ENCODE measurements at places on chromosomes 4 and X. TPM values are rescaled to one million over a fixed set of nuclear protein-coding genes. Genes with fewer than 3 reads are reported as not detected.

DNA sequence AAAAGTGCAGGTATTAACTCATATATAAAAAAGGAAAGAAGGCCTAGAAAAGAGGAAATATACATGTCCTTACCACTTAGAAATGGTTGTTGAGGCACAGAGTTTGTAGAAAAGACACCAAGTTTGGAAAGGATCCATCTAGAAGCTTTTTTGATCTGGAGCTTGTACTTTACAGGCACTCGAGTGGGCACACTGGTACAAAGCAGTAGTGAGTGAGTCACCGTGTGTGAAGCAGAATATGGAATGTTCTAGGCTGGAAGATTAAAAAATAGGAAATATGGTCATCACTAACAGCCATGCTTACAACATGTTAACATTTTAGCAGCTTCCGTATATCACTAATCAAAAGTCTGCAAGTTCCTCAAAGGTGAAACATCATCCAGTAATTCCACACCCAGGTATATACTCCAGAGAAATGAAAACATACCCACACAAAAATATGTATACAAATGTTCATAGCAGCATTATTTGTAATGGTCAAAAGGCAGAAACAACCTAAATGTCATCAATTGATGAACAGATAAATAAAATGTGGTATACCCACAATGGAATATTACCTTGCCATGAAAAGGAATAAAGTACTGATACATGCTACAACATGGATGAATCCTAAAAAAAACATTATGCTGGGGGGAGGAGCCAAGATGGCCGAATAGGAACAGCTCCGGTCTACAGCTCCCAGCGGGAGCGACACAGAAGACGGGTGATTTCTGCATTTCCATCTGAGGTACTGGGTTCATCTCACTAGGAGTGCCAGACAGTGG is 69.5 kb downstream of the FRYL start:
- DNase-seq = no peak
- H3K36me3 ChIP-seq = no peaks in the 10 kb centered on the region
- H3K27me3 ChIP-seq = no peaks in the 10 kb centered on the region
- no peak overlapping the region for H3K4me3 ChIP-seq
- no peaks in the 10 kb centered on the region for H3K4me1 ChIP-seq
- H3K27ac ChIP-seq = no peak overlapping the region

Gene ATP1B4
- not detected for total RNA-seq

DNA sequence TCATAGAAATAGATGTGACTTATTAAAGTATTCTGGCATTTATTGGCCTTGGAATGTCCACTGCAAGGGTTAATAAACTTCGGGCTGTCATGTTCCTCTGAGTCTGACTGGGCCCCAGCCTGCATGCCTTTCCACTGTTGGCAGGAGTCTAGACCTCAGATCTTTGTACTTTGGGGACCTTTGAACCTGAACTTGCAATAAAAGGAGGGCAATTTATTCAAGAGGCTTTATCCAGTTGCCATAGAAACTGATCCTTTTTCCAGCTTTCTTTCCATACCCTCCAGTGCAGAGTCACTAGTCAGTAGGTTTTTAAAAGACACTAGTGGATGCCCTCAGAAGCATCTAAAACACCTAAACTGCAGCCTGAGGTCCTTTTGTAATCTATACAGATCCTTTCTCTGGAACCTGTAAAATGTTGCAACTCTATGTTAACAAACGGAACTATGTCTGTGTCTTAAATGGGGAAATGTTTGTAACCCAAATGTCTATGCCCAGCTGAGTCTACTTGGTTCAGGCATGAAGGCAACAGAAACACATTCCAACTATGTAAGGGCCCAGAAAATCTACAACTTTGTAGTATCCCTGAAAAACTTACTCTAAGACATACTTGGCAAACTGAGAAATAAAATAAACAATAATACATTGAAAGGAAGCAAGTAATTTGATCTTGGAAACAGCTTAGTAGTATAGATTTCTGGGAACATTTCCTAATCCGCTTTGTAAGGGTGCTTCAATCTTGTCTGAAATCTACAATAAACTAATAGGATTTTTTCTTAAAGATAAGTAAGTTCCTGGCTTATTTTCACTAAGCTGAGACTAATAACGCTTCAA is 41.5 kb downstream of the SOWAHB start:
- peak overlapping the region; percentile 78 for H3K27ac ChIP-seq
- peaks cover 30% of the 10 kb centered on the region for H3K4me1 ChIP-seq
- no peaks in the 10 kb centered on the region for H3K27me3 ChIP-seq
- DNase-seq = peak; percentile 77

DNA sequence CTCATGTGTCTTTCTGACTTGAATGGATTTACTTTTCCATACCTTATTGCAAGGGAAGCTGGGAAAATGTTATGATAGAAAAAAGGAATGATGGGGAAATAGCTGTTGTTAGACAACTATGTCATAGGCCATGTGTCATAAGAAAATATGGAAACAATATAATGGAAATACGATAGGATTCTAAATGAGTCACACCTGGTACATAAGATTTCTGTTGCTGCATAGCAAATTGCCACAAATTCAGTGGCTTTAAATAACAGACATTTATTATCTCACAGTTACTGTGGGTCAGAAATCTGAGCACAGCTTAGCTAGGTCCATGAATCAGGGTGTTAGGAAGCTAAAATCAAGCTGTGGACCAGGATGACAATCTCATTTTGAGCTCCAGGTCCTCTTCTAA is 44.6 kb upstream of the ANKRD50 start:
- no peaks in the 10 kb centered on the region for H3K4me1 ChIP-seq
- no peaks in the 10 kb centered on the region for H3K36me3 ChIP-seq
- H3K27ac ChIP-seq = no peak overlapping the region
- no peaks in the 10 kb centered on the region for H3K27me3 ChIP-seq
- no peak for DNase-seq
- H3K4me3 ChIP-seq = no peak overlapping the region

- H3K27ac ChIP-seq = no peak overlapping the region
- no peak for DNase-seq
- H3K4me1 ChIP-seq = no peaks in the 10 kb centered on the region
- H3K27me3 ChIP-seq = peaks cover 75% of the 10 kb centered on the region
Measured at GRCh38 chr4:6221301-6221850, 21.0 kb upstream of the JAKMIP1 start.

DNA sequence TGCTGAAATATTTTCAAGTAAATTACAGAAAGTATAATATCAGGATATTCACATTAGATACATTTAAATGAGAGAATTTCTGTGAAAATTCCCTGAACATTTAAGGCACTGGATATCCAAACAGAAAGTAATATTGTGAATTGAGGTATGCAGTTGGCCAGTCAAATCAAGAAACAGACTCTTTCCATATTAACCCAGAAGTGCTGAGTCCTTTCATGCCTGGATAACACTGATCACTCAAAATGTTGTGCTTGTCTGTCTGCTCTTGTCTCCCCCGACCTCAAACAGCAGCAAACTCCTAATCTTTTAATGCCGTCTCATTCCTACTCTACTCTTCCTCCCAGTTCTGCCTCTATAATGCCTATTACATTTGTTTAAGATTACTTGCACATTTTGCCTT is 51.2 kb downstream of the TBC1D9 start:
- H3K4me1 ChIP-seq = no peaks in the 10 kb centered on the region
- H3K27ac ChIP-seq = no peak overlapping the region
- H3K27me3 ChIP-seq = no peaks in the 10 kb centered on the region
- DNase-seq = no peak
- H3K36me3 ChIP-seq = no peaks in the 10 kb centered on the region
- no peak overlapping the region for H3K4me3 ChIP-seq

DNA sequence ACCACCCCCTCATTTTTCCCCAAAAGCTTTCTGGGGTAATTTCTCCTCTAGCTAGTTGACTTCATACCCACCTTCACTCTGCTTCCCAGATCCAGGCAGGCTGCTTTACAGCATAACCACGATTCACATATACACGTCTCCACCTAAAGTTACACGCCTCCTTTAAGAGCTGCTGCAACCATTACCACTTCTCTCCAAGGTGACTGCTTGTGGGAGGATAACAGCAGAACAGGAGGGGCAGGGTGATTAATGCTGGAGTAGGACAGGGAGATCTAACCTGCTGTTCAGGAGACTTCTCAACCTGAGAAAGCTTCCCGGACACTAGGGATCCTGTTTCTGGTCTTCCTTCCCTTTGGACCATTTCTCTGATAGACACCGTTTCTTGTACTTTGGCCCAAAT is 77.4 kb downstream of the MGST2 start:
- H3K27me3 ChIP-seq = no peaks in the 10 kb centered on the region
- peaks cover 26% of the 10 kb centered on the region for H3K4me1 ChIP-seq
- DNase-seq = no peak
- no peak overlapping the region for H3K4me3 ChIP-seq

DNA sequence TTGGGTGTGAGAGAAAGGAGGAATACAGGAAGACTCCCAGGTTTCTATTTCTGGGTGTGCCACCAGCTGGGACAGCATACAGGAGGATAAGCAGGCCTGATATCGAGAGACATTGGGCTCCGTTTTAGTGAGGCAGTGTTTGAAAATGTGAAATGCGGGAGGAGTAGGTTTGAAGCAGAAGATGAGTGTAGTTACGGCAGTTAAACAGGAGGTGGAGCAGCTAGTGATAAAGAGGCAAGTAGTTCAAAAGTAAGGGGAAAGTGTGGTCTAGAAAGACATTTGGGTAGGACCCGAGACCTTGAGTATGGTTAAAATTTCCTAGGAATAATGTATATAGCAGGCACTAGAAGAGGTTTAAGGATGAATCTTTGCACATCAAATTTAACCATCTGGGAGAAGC is 42.4 kb downstream of the DCUN1D4 start:
- DNase-seq = peak; percentile 46
- no peaks in the 10 kb centered on the region for H3K36me3 ChIP-seq
- H3K4me1 ChIP-seq = no peaks in the 10 kb centered on the region
- H3K27ac ChIP-seq = no peak overlapping the region
- no peak overlapping the region for H3K4me3 ChIP-seq
- no peaks in the 10 kb centered on the region for H3K27me3 ChIP-seq

Gene RASL11B
- 8.9 TPM for total RNA-seq

Gene PCDH11X
- total RNA-seq = 5.5 TPM

Gene ZNF275
- 9.9 TPM for total RNA-seq

DNA sequence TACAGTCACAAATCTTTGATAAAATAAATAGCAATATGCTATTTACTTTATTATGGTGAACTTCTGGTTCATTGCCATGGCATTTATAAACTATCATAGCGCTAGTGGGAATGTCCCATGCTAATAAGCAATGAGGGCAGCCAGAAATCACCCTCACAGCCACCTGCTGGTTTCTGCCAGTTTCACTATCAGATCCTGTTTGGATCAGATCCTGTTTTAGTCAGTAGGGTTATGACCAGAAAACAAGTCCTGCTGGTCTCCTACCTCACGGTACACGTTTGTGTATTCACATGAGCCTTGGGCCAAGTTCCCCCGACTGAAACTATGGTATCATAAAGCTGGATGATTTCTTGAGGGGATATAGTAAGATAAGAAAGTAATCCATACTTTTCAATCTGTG is 17.7 kb downstream of the FOXR2 start:
- H3K27me3 ChIP-seq = no peaks in the 10 kb centered on the region
- H3K4me3 ChIP-seq = no peak overlapping the region
- H3K27ac ChIP-seq = no peak overlapping the region
- H3K4me1 ChIP-seq = no peaks in the 10 kb centered on the region

GRCh38 chrX:1591863-1592469 is 562 bp downstream of the AKAP17A start:
- H3K36me3 ChIP-seq = no peaks in the 10 kb centered on the region
- peaks cover 11% of the 10 kb centered on the region for H3K4me1 ChIP-seq
- peak overlapping the region; percentile 94 for H3K4me3 ChIP-seq
- DNase-seq = no peak
- no peaks in the 10 kb centered on the region for H3K27me3 ChIP-seq

Gene CTBP1
- total RNA-seq = 169 TPM

Gene PF4V1
- not detected for total RNA-seq

Gene EXOC1L
- total RNA-seq = not detected

Gene HERC5
- 2.8 TPM for total RNA-seq

GRCh38 chr4:48909697-48910096 is 3.1 kb upstream of the OCIAD2 start:
- H3K27ac ChIP-seq = peak overlapping the region; percentile 63
- H3K36me3 ChIP-seq = no peaks in the 10 kb centered on the region
- peak; percentile 88 for DNase-seq
- H3K27me3 ChIP-seq = no peaks in the 10 kb centered on the region
- no peak overlapping the region for H3K4me3 ChIP-seq

Measured in hepatocyte (in vitro differentiated cells).